Activated CD4-positive, alpha-beta T cell treated with anti-CD3 and anti-CD28 coated beads, Interleukin-2, amount 50 U/mL, for 4 hours (primary cell): ENCODE measurements at places on chromosomes 2 and 18.

DNA sequence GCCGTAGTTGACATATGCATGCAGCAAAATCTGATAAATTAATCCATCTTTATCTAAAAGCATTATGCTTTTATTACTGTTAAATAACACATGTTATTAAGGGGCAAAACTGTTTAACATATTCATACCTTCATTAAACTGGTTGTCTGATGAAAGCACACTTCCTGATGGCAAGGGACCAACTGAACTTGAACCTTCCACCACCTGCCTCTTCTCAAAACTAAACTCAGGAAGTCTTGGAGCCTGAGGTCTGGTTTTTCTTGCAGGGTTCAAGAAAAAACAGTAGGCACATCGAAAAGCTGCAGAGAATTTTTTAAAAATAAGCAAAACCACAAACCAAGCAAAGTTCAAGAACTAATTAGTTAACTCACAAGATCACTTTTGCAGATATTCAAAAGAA, 64.9 kb downstream of the LNPK start:
- DNase-seq, result no peak

DNA sequence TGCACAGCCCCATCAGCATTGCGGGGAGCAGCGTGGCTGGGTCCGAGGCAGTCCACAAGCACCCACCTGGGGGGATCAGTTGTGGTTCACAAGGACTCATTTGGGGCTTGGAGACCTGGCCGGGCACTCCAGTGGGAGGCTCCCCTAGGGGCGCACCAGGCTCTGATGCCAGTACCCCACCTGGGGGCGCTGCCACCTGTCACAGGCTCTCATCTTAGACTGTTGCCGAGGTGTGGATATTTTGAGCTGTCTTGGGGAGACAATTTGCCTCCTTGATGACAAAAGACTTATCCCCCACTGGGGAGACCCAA, 3.0 kb downstream of the ADRA2B start:
- DNase-seq, result no peak

- no peak for DNase-seq
These were observed 63.8 kb downstream of the SETBP1 start for GRCh38 chr18:44744161-44745121.

GRCh38 chr18:61957801-61958516, 65.2 kb upstream of the RNF152 start:
- no peak for DNase-seq

GRCh38 chr2:31693882-31694281, 113.1 kb upstream of the SRD5A2 start:
- DNase-seq, result no peak

DNA sequence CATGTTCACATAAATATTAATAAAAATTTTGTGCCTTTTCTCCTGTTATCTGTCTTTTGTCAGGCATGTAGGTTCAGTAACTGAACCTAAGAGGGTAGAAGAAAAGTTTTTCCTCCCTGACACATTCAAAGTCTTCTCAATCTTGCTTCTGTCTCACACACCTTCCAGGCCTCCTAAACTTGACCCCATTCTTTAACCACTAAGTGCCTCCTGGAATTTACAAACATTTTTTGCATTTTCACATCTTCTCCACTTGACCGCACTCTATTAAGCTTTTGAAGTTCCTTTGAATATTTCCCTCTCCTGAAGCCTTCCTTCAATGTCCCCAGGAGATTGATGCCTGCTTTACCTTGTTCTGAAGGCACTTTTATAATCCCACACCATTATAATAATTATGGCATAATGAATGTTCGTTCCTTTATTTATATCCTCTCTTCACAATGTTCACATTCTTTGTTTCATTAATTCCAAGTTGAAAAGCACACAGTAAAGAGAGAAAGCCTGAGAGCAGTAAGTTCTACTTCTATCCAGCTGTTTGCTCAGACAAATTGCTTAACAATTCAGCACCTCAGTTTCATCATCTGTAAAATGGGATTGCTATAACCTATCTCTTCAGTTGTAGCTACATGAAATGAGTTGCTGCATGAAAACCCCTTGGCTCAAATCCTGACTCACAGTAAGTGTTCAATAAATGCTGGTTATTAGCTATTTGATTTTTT, 184.8 kb upstream of the KLHL29 start:
- DNase-seq, result no peak

GRCh38 chr2:11224887-11225286, 69.6 kb downstream of the SLC66A3 start:
- no peak for DNase-seq

DNA sequence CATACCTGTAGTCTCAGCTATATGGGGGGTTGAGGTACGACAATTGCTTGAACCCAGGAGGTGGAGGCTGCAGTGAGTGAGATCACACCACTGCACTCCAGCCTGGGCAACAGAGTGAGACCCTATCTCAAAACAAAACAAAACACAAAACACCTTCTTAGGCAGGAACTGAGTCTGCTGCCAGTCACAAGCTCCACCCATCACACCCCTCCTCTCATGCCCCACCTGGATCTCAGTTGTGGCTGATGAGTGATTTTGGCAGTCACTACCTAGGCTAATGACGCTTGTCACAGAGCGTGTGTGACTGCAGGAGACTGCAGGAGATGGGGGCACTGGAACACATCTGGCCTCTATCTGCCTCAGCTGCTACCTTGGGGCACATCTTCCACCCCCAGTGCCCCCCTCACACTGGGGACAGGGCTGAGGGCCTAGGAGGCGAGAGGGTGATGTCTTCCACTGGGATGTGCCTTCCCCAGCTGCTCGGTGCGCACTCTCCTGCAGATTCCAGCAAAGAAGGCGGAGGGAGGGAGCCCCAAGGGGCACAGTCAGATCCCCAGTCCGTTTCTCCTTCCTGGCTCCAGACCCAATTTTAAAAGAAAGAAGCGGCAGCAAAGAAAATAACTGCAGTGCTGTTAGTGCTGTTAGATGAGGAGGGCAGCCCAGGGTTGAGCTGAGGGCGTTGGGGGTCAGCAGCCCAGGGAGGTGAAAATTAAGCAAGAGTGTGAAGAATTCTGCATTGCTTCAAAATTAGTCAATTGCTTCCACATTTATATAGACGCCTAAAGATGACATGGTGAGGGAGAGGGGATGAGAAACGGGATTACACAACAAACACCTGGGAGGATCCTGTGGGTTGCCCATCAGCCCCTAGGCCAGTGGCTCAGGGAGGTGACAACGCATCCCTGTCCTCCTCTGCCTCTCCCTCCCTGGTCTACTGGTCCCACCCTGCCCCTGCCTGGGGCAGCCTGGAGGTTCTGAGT, 143.6 kb upstream of the HAAO start:
- DNase-seq, result no peak

GRCh38 chr2:69062307-69062962, 49.5 kb downstream of the ANTXR1 start:
- DNase-seq, result no peak

- DNase-seq, result no peak
These were observed 1.8 kb downstream of the SEC11C start for GRCh38 chr18:59141294-59142068.

DNA sequence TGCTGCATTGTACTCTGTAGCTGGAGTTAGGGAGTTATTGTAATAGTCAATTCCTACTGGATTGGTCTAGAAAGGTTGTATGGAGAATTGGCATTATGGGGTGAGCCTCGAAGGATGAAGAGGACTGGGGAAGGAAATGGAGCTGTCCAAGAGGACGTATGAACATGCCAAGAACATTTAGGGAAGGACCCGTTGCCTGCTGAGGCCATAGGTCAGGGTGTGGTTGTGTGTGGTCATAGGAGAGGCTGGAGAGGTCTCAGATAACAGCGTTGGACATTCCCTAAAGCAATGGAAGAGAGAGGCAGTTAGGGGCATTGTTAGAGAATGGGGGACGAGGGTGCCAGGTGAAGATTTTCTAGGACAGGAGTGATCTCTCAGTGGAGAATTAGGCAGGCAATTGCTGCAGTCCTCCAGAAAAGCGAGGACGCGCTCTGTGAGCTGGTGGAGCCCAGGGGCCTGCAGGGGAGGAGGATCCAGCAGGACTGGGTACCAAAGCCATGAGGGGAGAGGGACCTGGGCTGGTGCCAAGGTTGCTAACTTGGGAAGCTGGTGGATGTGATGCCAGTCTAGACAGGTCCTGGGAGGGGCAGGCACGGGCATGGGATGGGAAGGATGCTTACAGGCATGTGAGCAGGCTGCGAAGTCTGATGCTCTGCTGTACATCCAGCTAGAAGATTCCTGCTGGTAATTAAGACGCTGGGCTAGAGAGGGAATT, 9.4 kb upstream of the PSD4 start:
- no peak for DNase-seq

DNA sequence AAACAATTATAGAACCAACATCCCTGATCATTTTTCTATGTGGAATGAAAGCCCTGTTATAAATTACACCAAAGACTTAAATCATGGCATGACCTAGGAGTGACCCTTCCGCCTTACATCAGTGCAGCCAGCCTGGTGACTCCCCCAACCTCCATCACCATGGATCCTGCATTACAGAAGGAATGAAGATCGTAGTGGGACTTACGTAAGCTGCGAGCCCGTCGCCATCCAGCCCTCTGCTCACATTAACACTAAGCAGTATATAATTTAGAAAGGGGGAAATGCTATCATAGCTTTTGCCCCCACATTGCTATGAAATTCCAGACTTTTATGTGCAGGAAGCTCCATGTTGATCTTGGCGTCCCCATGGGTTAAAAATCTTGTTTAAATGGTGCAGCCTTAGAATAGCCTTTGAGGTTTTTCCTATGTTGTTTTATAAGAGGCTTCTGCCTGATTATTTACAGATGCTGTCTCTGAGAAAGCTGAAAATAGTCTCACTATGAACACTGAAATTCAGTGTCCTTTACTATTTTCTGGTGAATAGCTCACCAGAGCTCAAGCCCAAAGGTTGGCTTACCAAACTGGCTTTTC, 76.3 kb downstream of the COLEC12 start:
- DNase-seq, result no peak

- DNase-seq, result no peak
These were observed 91.1 kb downstream of the EML6 start for GRCh38 chr2:54814389-54815147.

- no peak for DNase-seq
These were observed 13.5 kb upstream of the DOK6 start for GRCh38 chr18:69387186-69387585.

- DNase-seq, result no peak
These were observed 322.6 kb downstream of the RBM43 start for GRCh38 chr2:150939087-150939486.

DNA sequence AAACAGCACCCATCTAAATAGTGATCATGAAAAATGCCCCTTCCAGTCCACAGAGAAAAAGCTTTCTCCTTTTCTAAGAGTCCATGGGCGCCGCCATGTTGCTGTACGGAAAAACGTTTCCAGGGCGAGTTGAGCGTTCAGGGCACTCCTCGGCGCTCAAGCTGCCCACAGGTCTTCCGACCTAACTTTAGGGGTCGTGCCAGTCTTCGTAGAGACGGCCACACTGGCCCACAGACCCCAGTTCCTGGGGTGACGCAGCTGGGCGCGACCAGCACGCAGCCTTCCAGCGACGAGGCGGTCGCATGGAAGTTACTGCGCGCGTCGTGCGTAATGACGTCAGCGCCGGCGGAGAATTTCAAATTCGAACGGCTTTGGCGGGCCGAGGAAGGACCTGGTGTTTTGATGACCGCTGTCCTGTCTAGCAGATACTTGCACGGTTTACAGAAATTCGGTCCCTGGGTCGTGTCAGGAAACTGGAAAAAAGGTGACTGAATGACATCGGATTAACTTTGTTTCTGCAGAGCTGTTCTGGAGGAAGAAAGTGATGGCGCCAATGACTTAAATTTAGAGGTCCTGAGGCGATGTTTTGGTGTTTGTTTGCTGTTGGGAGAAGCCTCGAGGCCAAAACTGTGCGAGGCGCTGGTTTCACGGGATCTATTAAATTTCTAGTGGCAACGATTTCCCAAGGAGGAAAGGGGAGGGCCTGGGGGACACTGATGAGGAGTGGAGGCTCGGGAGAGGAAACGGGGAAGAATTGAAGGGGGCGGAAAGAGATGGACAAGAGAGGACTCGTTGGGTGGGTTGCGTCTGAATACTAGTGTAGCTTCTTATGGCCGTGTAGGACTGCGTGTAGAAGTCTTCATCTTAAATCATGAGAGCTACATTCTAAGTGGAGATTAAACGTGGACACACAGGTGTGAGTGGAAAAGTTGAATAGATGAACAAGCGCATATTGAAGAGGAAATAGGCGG, at the start of the genes METTL4 and NDC80:
TSS of gene METTL4 (minus strand) at position 306 of the 971 bp plus-strand sequence. CDS start 4,289 bp downstream, outside the sequence.
TSS of gene NDC80 (plus strand) at position 358 of the 971 bp plus-strand sequence. CDS start 1,429 bp downstream, outside the sequence.
- DNase-seq, result peak; percentile 75

DNA sequence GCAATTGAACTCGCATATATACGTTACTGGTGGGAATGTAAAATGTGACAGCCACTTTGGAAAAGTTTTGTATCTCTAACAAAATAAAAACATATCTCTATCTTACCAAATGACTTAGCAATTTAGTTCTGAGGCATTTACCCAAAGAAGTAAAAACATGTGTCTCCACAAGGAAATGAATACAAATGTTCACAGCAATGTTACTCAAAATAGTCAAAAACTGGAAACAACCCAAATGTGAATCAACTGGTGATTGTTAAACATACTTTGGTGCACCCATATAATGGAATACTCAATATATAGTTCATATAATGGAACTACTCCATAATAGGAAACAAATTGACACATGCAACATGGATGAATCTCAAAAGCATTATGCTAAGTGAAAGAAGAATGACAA, 70.4 kb upstream of the DNER start:
- DNase-seq, result no peak

- no peak for DNase-seq
These were observed 203.7 kb upstream of the ITGA4 start for GRCh38 chr2:181253438-181253837.

- no peak for DNase-seq
These were observed 84.6 kb upstream of the CAB39 start for GRCh38 chr2:230627806-230628724.

DNA sequence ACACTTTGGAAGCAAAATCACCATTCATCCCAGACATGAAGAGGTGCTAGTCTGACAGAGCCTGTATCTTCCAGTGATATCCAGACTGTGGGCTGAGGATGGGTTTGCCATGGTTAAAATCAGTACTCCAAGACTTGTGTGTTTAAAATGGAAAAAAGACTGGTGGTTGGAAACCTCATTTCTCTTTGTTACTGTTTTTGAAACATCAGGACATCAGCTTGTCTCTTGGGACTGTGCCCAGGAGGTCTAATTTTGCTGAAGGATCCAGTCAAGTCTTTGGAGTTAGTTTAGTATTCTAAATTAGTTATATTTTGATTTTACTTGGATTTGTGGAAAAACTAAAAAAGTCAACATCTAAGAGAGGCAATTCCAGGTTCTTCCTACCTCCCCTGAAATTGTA, 578.4 kb downstream of the PLCL1 start:
- no peak for DNase-seq

- no peak for DNase-seq
These were observed 474.8 kb downstream of the METTL4 start for GRCh38 chr18:2096551-2096950.

DNA sequence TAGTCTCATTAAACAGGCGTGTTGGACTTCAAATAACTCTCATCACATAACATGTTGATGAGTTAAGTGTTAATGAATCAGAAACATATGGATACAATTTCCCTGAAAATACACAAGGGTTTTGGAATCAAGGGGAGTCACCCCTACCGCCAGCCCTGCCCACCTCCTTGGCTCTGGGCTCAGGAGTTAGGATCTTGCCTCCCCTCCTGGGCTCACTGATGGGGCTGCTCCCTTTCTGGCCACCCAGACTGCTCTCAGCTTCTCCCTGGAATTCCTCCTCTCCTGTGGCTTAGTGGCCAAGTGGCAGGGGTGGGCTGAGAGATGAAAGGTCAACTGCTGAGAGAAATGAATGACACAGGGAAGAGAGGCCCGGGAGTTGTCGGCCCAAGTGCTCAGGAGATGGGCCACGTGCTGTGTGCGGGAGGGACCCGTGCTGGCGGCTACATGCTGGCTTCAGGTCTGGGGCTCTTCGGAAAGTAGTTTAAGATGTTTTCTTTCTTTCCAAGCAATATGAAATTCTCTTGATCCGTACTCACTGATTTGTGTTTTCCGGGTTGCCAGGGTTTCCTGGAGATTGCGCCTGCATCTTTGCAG, 55.8 kb upstream of the TNP1 start:
- DNase-seq, result no peak
